Stimulated activated CD8-positive, alpha-beta memory T cell treated with anti-CD3 and anti-CD28 coated beads, Interleukin-4, amount 100 ng/mL, for 1 hour (primary cell): ENCODE measurements at places on chromosomes 4 and X.

GRCh38 chr4:144342949-144343760 is 202.6 kb upstream of the GYPA start:
- DNase-seq: no peak

- no peak for DNase-seq
Observed at GRCh38 chr4:141388481-141388880, 167.8 kb downstream of the ZNF330 start.

- DNase-seq: no peak
Observed at GRCh38 chrX:110216027-110216426, 101.9 kb downstream of the AMMECR1 start.

DNA sequence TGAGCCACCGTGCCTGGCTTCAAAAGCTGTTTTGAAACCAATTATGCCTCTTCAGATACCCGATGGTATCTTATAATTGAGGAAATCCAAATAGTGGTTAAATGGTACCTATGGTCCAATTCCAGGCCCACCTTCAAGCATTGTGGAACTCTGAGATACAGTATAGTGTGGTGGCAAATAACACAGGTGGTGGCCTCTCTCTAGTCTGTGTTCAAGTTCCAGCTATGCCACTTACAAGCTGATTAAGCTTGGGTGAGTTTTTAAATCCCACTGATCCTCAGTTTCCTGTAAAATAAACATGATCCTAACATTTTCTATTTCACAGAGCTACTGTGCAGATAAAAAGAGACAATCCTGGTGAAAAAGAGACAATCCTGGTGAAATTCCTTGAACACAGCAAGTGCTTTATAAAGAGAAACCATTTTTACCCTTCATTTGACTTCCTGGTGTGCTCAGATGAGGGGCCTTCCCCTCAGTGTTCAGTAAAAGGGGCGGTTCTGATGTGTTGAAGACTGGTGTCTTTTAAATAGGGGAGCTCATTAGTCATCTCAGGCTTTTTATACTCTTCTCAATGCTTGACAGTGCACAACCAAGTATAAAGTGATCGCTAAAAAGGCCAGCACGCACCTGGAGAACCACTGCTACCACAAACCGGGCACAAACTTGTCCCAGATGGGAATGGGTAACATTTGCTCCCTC is 30.8 kb upstream of the CD40LG start:
- DNase-seq: no peak

GRCh38 chr4:80173401-80173800 is 23.9 kb upstream of the PRDM8 start:
- no peak for DNase-seq

DNA sequence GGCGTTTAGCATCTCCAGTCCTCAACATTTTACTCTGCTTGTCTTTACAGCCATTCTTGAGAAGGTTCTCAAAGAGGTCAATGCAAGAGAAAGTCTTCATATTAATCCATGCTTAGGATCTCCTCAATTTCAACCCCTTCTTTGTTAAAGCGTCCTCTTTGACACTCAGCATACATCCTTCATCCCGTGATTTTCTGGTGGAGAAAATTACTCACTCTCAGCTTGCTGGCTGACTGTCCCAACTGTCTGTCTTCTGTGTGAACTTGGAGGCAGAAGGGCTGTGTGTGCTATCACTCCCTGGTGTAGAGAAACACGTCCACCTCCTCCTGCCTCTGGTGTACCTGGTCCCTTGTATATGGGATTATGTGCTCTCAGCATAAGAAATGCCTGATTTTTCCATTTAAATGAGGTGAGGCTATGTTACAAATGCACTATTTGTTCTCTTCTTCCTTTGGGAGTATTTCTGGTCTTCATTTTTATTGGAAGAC is 57.8 kb downstream of the GALNT7 start:
- no peak for DNase-seq

GRCh38 chrX:82813671-82814078 is 694.4 kb upstream of the POU3F4 start:
- DNase-seq: no peak

DNA sequence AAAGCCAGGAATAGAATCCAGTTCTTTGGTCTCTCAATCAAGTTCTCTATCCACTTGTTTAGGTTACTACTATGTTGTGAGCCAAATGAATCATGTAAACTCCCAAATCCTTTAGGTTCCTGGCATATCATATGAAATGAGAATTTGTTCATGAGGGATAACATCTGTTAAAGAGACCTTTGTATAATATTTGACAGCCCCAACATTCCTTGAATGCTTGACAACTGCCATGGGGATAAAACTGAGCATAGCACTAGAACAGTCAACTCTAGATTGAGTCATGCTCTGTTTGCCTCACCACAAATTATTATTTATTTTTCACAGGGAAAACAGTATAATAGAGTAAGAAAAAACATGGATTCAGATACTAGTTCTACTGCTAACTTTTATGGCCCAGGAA is 93.3 kb downstream of the NAA11 start:
- DNase-seq: no peak

GRCh38 chr4:25654971-25655963 is at the start of gene SLC34A2:
TSS of gene SLC34A2 (plus strand) at chr4:25655851. CDS start at chr4:25662501, 6,650 bp downstream.
- no peak for DNase-seq

GRCh38 chrX:11899091-11899490 is 141.1 kb downstream of the MSL3 start:
- no peak for DNase-seq

- no peak for DNase-seq
Observed at GRCh38 chrX:134240209-134240608, 3.2 kb downstream of the CCDC160 start.

- no peak for DNase-seq
Observed at GRCh38 chr4:8560265-8561047, 19.7 kb upstream of the GPR78 start.

- DNase-seq: no peak
Observed at GRCh38 chrX:30572004-30572403, 5.6 kb downstream of the TASL start.

- no peak for DNase-seq
Observed at GRCh38 chr4:100632163-100632562, 114.3 kb upstream of the EMCN start.

DNA sequence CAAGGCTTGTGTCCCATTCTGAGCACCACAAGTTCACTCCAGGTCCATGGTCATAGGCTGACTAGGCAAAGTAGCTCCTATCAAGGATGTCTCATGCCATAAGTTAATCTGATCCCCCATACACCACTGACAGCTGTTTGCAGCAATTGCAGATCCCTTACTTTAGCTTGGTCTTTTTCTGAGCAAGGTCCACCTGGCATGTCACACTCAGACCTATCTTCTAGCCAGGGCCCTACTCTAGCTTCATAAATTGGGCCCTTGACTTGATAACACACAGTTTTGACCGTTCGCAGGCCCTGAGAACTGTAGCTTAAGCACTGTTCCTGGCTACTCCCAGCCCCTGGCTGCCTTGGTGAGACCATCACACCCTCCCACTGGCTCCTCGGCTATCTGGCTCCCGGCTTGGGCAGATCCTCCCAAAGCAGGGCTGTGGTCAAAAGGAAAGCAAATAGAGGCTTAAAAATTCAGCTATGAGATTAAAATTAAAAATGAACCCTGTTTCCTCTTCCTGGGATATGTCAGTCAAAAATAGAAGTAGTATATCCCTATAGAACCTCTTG is 427.4 kb downstream of the RAB28 start:
- no peak for DNase-seq

- DNase-seq: no peak
Observed at GRCh38 chrX:14598330-14598729, 69.0 kb downstream of the GLRA2 start.

- no peak for DNase-seq
Observed at GRCh38 chr4:174381440-174381800, 97.7 kb downstream of the CEP44 start.

DNA sequence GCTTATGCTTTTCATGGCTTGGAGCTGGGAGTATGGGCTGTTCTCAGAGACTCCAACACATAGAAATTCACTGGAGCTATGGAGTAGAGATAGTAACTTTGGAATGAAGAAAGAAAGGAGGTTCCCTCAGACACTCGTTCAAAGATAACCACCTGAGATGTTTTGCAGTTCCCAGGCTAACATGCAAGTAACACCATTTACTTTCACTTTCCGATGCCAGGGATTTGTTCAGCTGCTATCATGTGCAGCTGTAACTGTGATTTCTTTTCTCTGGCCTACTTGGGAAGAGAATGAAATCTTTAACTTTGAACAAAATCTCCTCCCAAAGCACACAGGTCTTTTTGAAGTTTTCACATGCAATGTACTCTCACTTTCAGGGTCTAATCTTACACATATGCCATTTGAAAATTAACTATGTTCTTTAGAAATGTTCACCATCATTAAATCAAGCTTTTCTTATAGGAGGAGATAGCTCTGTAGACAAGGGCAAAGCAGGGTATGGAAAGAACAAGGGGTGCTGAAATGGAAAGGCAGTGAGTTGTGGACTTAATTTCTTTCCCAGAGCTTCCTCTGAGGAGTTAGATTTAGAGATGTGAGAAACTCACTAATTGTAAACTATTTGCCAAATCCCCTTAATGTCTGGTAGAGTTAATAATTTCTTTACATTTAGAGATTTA is 514.3 kb downstream of the PDHA2 start:
- DNase-seq: no peak

DNA sequence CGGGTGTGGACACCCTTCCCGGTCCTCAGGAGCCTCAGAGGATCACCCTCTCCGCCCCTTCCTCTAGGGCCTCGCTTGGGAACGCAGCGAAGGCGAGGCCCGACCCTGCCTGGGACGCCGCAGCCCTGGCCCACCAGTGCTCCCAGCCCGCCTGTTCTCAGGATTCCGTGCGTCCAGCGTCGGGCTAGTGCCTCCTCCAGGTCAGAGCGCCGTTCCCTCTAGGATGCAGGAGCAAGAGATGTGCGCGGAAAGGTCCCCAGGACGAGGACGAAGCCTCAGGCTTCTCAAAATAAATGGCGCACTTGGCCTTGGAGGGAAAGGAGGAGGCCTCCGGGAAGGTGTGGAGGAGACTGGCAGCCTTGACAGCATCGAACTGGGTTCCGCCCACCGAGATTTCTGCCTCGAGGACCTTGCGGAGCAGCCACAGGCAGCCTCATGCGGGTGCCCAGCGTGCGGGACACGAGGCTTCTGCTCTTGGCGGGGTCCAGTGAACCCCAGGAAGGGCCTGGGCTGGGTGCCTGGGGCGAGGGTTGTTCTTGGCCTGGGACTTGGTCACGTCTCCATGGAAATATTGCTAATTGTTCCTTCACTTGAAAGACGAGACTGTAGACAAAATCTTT is 35.1 kb downstream of the PITX2 start:
- DNase-seq: no peak

GRCh38 chr4:108649863-108650211 is 562 bp upstream of the OSTC start:
- no peak for DNase-seq

DNA sequence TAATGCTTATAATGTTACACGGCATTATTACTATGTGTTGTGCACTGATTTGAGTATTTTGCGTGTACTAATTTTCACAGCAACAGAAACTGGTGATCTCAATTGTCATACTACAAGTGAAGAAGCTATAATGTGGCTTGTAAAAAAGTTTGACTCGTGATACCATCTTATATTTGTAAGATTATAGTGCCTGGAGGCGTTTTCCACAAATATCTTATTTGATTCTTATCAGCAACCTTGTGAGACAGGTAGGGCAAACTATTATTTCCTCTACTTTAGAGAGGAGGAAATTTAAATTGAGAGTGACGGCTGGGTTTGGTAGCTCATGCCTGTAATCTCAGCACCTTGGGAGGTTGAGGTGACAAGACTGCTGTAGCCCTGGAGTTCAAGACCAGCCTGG is 4.5 kb downstream of the CUL4B start:
- no peak for DNase-seq

DNA sequence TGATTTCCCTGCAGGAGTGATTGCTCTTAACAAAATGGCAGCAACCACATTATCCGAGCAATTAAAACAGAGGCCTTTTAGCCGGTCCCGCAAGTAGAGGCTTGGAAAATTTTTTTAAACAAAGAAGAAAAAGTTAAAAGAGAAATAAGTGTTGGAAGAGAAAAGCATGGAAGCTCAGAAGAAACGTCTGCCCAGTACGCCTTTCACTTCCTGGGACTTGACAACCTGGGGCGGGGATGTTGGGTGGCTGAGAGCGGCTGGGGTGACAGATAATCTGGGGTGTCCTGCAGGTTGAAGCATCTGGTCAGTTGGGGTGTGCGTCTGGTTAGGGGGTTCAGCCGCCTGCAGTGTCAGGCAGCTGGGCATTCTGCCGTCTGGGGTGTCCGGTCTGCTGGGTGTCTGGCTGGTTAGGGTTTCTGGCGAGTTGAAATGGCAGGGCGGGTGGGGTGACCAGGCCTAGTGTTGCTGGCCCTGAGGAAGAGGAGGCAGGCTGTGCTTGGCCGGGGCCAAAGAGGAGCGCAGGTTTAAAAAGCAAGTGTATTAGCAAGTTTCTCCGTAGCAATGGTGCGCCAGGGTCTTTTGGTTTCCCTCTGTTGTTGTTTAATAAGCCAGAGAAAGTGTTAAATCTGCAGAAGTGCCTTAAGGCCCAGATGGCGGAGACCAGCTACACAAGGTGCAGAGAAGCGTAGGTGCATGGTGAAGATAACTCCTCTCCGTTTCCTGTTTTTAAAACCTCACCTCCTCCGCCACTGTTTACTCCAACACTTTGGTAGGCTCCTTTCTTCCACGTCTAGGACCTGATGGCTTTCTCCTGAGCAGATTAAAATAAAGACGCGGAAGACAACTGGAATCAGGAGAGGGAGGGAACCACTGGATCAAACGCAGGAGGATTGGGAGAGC is 5.6 kb downstream of the HAND2 start:
- DNase-seq: no peak

DNA sequence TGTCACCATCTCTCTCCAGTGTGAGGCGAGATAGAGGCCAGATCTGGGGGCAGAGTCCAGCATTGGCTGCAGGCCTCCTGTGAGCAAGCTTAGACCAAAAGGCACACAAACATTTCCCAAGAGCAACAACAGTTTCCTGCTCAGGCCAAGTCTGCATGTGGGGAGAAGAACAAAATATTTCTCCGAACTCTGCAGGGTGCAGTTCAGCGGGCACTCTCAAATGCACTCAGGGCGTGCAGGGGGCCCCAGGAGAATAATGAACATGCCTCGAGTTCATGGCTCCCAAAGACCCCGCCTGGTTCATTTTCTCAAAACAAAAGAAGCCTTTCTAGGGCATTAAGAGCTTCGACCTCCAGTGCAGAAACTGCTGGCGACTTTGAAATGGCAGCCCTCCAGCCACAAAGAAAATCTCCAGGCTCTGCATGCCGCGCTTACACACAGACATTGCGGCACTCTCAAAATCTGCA is 57.8 kb upstream of the HELT start:
- DNase-seq: no peak

DNA sequence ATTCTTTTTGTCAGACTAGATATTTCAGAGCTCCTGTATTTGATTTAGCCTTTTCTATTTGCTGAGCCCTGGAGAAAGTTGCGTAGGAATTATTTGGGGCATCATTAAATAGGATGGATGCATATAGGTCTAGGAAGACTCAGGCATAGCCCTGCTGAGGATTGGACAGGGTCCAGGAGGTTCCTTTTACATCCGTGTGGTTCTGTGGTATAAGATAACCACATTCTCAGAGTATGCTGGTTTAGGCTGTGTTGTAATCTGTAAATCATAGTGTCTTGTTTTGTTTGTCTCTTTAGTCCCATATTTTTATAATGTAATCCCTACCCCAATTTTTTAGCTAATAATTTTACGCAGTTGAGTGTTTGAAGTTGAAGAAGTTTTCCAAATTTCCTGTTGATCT is 513.7 kb downstream of the RPA4 start:
- no peak for DNase-seq

GRCh38 chr4:129350834-129351721 is 255.1 kb downstream of the C4orf33 start:
- no peak for DNase-seq

- no peak for DNase-seq
Observed at GRCh38 chr4:25001509-25001908, 29.2 kb downstream of the LGI2 start.

GRCh38 chrX:30577362-30577991 is at the start of gene TASL:
TSS of gene TASL (minus strand) at chrX:30577766. CDS start at chrX:30560355, 17,411 bp downstream.
- DNase-seq: no peak

GRCh38 chr4:72954811-72955210 is 114.7 kb downstream of the COX18 start:
- DNase-seq: no peak
